Caco-2 (cell line): ENCODE measurements at places on chromosomes 5 and 9. TPM values are rescaled to one million over a fixed set of nuclear protein-coding genes. Genes with fewer than 3 reads are reported as not detected.

Gene MYORG
- total RNA-seq: 33.4 and 37.3 TPM in 2 replicates

Gene TMOD1
- 1.00 and 1.1 TPM in 2 replicates for total RNA-seq

Gene GRIA1
- total RNA-seq: not detected in 2 replicates

Gene SPINK6
- not detected in 2 replicates for total RNA-seq

Gene IL31RA
- not detected in 2 replicates for total RNA-seq

Gene BTNL9
- 8.4 and 10.0 TPM in 2 replicates for total RNA-seq

Gene SPTLC1
- 43.6 and 46.0 TPM in 2 replicates for total RNA-seq

Gene C9orf152
- total RNA-seq: 0.36 and 0.42 TPM in 2 replicates

Gene ENTREP1
- total RNA-seq: not detected in 2 replicates

Gene ANKRD34B
- 0.07 TPM in 1 of 2 replicates, not detected in the other for total RNA-seq

Gene PAX5
- total RNA-seq: 0.16 TPM in 1 of 2 replicates, not detected in the other

Gene UTP15
- 29.1 and 33.0 TPM in 2 replicates for total RNA-seq

Gene SLC46A2
- total RNA-seq: not detected in 2 replicates

- H3K27ac ChIP-seq: no peak overlapping the region
Measured at GRCh38 chr5:40106847-40107246, 572.9 kb upstream of the PTGER4 start.

DNA sequence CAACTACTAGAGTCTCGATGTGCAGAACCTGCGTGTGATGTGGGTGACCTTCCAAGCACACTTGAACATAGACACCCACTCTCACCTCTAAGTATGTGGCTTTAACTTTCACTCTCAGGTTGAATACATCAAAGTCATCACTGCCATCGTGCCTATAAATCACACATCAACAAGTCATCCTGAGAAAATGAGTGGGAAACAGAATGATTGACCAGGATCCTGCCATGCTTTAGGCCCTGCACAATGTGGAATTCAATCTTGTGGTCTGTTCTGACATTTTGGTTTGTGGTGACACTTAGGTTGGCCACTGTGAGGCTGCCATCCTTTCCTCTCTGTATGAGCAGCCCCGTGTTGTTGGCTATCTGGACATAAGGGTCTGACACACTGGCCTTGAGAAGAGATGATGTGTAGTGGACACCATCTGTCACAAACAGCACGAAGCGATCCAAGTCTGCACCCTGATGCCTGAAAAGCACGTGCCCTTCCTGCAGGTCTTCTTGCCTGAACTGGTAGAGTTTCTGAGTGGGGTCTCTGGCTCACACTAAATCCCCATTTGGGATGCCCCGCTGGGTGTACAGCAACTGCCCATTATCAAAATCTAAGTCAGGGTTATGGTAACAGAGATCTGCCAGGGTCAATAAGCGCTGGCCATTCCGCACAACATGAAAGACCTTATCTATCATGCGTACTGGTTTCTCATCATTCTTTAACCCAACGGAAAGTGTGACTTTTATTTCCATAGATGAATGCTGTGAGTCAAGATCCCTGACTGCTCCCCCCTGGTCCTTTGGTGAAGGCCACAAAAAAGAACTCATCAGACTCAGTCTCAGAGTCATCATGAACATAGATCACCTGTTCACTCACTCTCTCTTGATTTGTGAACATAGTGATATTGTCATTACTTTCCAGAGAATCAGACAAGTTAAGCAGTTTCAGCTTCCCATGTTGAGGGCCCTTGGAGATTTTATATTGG, 116.6 kb downstream of the ESM1 start:
- no peaks in the 10 kb centered on the region for H3K4me1 ChIP-seq
- DNase-seq: no peak
- no peaks in the 10 kb centered on the region for H3K36me3 ChIP-seq
- no peak overlapping the region for H3K4me3 ChIP-seq
- H3K27ac ChIP-seq: no peak overlapping the region

DNA sequence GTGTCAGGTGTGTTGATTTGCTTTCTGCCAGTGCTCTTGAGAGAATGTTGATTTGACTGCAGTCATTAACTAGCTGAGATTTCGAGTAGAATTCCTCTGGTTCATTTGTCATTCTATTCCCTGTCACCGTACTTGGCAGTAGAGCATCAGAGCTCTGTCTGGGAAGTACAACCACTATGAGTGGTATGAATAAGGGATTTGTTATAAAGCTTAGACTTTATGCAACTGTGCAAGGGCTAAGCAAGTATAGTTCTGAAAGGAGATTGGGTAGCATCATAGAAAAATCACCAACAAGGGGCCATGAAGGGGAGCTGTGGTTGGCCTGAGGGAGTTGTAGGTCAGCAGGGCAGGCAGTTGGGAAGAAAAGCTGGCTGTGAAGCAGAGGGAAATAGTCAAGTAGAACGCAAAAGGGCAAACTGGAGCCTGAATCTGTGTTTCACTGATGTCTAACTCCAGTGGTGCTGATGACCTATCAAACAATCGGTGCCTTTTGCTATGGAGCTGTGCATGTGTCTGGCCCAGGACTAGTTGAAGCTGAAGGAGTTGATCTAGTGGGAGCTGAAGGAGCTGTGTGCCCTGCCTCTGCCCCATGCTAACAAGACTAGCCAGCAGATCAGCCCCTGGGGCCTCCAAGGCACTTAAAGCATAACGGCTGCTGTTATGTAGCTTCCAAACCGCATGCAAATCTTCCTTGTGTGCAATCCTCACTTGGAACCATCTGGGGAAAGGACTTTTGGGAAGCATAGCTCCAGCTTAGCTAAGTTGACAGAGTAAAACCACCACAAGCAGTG, 110.0 kb downstream of the SLC28A3 start:
- H3K4me1 ChIP-seq: no peaks in the 10 kb centered on the region
- DNase-seq: no peak
- H3K27ac ChIP-seq: no peak overlapping the region
- no peaks in the 10 kb centered on the region for H3K36me3 ChIP-seq
- no peaks in the 10 kb centered on the region for H3K27me3 ChIP-seq

DNA sequence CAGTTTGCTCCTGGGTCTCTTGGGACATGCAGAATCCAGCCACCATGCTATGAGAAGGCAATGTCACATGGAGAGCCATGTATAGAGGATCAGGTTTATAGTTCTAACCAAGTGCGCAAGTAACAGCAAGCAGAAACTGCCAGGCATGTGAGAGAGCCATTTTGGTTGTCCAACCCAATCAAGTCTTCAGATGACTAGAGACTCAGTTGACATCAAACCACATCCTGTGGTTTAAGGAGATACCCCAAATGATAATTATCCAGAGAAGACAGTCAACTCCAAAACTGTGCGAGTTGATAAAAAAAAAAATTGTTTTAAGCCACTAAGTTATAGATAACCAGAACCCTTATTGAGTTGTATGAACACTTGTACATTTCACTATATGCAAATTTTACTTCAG, 40.2 kb downstream of the TMEM232 start:
- H3K4me3 ChIP-seq: no peak overlapping the region
- H3K27me3 ChIP-seq: no peaks in the 10 kb centered on the region
- no peak overlapping the region for H3K27ac ChIP-seq
- H3K36me3 ChIP-seq: no peaks in the 10 kb centered on the region
- H3K4me1 ChIP-seq: no peaks in the 10 kb centered on the region

- H3K4me1 ChIP-seq: no peaks in the 10 kb centered on the region
- no peak for DNase-seq
- no peaks in the 10 kb centered on the region for H3K36me3 ChIP-seq
- H3K4me3 ChIP-seq: no peak overlapping the region
Measured at GRCh38 chr9:89295400-89295799, 15.6 kb upstream of the CKS2 start.

DNA sequence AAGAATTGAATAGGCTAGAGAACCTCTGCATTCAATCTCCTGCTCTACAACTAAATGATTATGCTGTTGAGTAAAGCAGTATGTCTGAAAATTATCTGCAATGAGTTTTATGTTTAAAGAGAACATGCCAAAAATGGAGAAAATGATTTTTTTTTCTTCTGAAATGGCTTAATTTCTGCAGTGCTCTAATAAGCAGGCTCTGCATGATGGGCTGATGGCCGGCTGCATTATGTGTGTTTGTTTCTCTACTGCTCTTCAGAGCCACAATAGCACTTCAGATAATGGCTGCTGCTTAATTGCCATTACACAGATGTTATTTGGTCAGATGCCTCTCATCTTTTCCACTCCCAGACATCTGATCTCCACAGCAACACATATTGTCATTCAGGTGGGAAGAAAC, 286.4 kb upstream of the DMAC1 start:
- no peaks in the 10 kb centered on the region for H3K27me3 ChIP-seq
- H3K27ac ChIP-seq: no peak overlapping the region
- H3K4me1 ChIP-seq: no peaks in the 10 kb centered on the region

- DNase-seq: no peak
- no peak overlapping the region for H3K27ac ChIP-seq
- H3K27me3 ChIP-seq: no peaks in the 10 kb centered on the region
- no peaks in the 10 kb centered on the region for H3K36me3 ChIP-seq
- H3K4me1 ChIP-seq: no peaks in the 10 kb centered on the region
Measured at GRCh38 chr5:8924054-8924793, 621.7 kb downstream of the SEMA5A start.

DNA sequence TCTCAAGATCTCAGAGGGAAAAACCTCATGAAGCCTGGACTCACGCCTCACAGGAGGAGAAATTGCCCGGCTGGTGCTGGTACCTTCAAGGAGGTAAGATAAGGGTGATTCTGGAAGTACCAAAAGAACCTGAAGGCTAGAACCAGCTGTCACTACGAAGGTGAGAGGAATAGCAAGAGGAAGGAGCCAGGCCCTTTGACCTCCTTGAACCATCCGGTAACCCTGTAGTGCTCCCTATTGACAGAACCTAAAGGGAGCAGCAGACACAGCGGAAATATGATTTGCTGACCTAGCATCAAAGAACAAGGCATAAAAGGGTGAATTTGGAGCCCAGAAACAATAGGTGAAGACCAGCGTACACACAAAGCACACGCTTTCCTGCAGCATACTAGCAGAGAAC, 92.2 kb downstream of the DOCK8 start:
- H3K4me1 ChIP-seq: no peaks in the 10 kb centered on the region
- no peak for DNase-seq
- H3K27me3 ChIP-seq: no peaks in the 10 kb centered on the region
- no peak overlapping the region for H3K4me3 ChIP-seq

- no peaks in the 10 kb centered on the region for H3K4me1 ChIP-seq
- no peak overlapping the region for H3K4me3 ChIP-seq
- H3K36me3 ChIP-seq: no peaks in the 10 kb centered on the region
- H3K27ac ChIP-seq: no peak overlapping the region
- no peaks in the 10 kb centered on the region for H3K27me3 ChIP-seq
Measured at GRCh38 chr5:148511810-148512347, 128.1 kb downstream of the FBXO38 start.

DNA sequence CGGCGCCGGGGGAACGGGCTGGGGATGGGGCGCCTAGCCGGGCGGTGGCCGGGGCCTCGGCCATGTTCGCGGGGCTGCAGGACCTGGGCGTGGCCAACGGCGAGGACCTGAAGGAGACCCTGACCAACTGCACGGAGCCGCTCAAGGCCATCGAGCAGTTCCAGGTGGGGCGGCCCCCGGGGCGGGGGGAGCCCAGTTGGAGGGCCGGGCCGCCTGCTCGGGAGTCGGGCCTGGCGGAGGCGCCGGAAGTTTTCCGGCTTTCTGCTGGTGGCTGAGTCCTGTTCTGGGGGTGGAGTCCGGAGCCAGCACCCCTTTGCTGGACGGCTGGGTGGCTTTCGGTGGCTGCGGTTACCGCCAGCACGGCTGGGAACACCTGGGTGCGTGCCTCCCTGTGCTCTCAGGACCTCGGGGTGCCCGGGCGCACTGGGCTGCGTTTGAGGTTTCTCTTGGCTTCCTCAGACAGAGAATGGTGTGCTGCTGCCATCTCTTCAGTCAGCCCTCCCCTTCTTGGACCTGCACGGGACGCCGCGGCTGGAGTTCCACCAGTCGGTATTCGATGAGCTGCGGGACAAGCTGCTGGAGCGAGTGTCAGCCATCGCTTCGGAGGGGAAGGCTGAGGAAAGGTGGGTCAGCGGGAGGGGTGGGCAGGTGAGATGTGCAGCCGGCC, 454 bp downstream of the NELFB start:
- H3K4me3 ChIP-seq: peak overlapping the region; percentile 78
- H3K27ac ChIP-seq: no peak overlapping the region
- peaks cover 2% of the 10 kb centered on the region for H3K36me3 ChIP-seq
- H3K27me3 ChIP-seq: no peaks in the 10 kb centered on the region
- H3K4me1 ChIP-seq: peaks cover 23% of the 10 kb centered on the region

GRCh38 chr5:107601076-107601475, 69.7 kb downstream of the EFNA5 start:
- H3K27me3 ChIP-seq: no peaks in the 10 kb centered on the region
- no peak overlapping the region for H3K27ac ChIP-seq
- no peak overlapping the region for H3K4me3 ChIP-seq
- peaks cover 6% of the 10 kb centered on the region; the same call in 1 of the 2 replicates for H3K4me1 ChIP-seq

GRCh38 chr9:113481176-113481787, 17.8 kb downstream of the RGS3 start:
- H3K4me3 ChIP-seq: no peak overlapping the region
- no peaks in the 10 kb centered on the region for H3K4me1 ChIP-seq
- H3K27me3 ChIP-seq: no peaks in the 10 kb centered on the region
- no peak overlapping the region for H3K27ac ChIP-seq

GRCh38 chr5:103744159-103744558, 181.6 kb upstream of the NUDT12 start:
- no peak overlapping the region for H3K4me3 ChIP-seq
- no peak for DNase-seq
- H3K36me3 ChIP-seq: no peaks in the 10 kb centered on the region
- no peaks in the 10 kb centered on the region; the same call in 1 of the 2 replicates for H3K27me3 ChIP-seq
- H3K4me1 ChIP-seq: no peaks in the 10 kb centered on the region

- DNase-seq: no peak
- no peaks in the 10 kb centered on the region for H3K27me3 ChIP-seq
- peaks cover 20% of the 10 kb centered on the region for H3K4me1 ChIP-seq
- H3K27ac ChIP-seq: no peak overlapping the region
Measured at GRCh38 chr9:36078051-36078450, 41.3 kb downstream of the RECK start.

GRCh38 chr9:134192311-134192950, 28.1 kb upstream of the RNU6ATAC start:
- no peak overlapping the region for H3K27ac ChIP-seq
- no peak for DNase-seq
- no peaks in the 10 kb centered on the region for H3K36me3 ChIP-seq
- no peak overlapping the region for H3K4me3 ChIP-seq
- no peaks in the 10 kb centered on the region for H3K4me1 ChIP-seq
- H3K27me3 ChIP-seq: no peaks in the 10 kb centered on the region

DNA sequence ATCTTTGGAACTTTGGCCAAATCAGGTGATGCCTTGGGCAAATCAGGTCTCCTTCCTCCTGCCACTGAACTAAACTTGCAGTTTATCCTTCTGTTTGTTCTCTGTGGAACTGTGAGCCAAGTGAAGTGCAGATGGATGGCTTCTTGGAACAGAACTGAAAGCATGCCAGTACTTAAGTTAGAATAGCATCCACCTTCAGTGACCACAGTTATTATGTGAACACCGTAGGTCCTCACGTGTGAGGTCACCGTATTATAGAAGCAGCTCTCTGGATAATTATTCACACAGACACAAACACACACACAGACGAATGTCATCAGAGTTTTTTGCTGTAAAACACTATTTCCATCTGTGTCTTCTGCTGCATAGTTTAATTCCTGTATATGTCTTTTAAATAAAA, 162.6 kb downstream of the EFNA5 start:
- H3K36me3 ChIP-seq: no peaks in the 10 kb centered on the region
- no peak for DNase-seq
- no peak overlapping the region for H3K4me3 ChIP-seq
- H3K27ac ChIP-seq: no peak overlapping the region

GRCh38 chr9:85151741-85152140, 482.2 kb downstream of the NTRK2 start:
- no peak overlapping the region for H3K4me3 ChIP-seq
- no peak for DNase-seq
- no peaks in the 10 kb centered on the region for H3K36me3 ChIP-seq
- H3K4me1 ChIP-seq: no peaks in the 10 kb centered on the region
- H3K27me3 ChIP-seq: no peaks in the 10 kb centered on the region
- no peak overlapping the region for H3K27ac ChIP-seq

GRCh38 chr9:38440516-38440915, 16.3 kb upstream of the IGFBPL1 start:
- no peak for DNase-seq
- H3K27me3 ChIP-seq: no peaks in the 10 kb centered on the region
- H3K4me3 ChIP-seq: no peak overlapping the region
- H3K27ac ChIP-seq: no peak overlapping the region
- H3K36me3 ChIP-seq: no peaks in the 10 kb centered on the region
